ENCODE measurements at places on chromosomes 11 and 22.

DNA sequence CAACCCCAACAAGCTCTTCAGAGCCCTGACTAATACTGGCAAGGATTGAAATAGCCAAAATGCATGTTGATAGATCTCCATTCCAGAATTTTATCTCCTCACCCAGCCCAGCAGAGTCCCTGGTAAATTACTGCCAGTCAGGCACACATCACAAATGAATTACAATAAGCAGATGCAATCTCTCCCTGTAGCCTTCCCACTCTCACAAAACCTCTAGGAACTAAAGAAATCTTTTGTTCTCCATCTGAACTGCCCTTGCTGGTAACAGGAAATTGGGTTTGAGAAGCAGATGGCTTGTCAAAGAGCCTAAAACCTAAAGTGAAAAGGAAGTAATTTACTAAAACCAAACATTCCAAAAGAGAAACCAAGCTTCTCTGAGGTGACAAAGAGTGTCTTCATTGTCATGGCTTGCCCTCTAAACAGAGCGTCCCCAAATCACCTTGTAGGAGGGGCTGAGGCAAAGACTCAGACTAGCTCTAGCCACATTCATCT is 59.5 kb downstream of the FAM168A start:
- no peak for DNase-seq

GRCh38 chr11:109317726-109318125 is 104.3 kb upstream of the C11orf87 start:
- no peak for DNase-seq

DNA sequence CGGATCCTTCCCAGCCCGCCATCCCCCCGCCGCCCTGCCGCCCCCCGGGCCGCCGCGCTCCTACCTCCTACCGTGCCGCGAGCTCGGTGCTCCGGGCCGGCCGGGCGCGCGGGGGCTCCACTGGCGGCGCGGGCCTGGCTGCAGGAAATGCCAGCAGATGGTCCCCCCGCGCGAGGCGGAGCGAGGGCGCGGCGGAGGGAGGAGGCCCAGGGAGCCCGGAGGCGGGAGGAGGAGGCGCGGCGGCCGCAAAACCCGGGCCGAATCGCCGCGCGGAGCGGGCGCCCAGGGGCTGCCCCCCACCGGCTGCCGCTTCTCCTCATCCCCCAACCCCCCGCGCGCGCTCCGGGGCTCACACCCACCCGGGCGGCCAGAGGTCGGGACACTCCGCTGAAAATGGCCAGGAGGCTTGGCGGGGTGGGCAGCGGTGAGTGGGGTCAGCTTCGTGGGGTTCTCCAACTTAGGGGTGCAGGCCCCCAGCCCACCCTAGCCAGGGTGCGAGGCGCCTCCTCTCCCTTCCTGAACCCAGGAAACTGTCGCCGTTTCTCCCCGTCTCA is at the start of gene OSBPL5:
Gene OSBPL5 (minus strand): TSS at position 159 of the 554 bp plus-strand sequence. CDS start 36,162 bp downstream, outside the sequence.
- DNase-seq, result peak; percentile 26

- no peak for DNase-seq
Observed at GRCh38 chr22:39935116-39935515, 25.1 kb upstream of the TMA7B start.

GRCh38 chr22:21707677-21708076 is 27.9 kb downstream of the YPEL1 start:
- no peak for DNase-seq

DNA sequence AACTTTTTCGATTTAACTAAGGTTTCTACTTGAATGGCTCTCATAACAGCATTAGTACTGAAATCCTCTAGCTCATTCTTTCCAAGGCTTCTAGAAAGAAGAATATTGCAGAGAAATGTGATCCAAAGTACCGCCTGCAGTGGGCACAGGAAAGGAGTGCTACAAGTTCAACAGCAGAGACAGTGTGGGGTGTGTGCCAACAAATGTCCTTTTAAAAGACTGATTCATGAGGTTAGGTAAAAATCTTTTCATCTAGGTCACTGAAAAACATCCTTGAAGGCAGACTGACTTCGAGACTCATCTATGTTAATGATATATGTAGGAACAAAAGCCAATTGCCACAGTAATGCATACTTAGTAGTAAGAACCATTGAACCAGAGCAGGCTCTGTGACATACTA is 349.1 kb upstream of the PITPNB start:
- no peak for DNase-seq

DNA sequence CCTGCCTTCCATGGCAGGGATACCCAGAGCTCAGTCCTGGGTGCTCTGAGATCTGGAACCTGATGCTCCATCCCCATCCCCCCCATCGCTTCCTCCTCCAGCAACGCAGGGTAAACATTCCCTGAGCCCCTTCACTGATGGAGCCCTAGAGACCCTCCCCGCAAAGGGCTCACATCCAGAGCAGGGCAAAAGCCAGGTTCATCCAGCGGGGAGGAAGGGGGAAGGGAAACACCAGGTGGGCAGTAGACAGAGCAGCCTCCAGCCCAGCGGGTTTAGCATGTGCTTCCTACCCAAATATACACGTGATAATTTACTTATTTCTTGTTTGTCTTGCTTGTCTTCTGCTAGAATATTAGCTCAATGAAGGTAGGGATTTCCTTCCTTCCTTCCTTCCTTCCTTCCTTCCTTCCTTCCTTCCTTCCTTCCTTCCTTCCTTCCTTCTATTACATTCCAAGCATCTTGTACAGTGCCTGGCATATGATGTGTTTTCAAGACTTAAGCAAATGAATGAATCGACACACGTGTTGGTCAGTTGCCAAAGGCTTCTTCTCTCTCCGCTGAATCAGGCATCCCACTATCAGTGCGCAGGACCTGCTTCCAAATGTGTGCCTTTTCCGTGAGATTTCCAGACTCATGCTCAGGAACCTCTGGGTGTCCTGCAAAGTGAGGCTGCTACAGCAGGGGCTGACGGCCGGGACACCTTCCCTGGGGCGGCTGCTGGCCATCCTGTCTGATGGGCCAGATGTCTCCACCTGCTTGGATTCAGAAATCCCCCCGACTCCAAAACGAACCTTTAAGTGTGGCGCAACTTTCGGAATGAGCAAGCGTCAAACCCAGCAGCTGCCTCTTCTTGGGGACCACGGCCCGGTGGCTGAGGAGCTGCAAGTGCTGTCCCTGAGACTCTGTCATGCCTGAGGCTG is 955.1 kb downstream of the BRD1 start:
- no peak for DNase-seq

- no peak for DNase-seq
Observed at GRCh38 chr11:115155320-115155719, 348.9 kb downstream of the CADM1 start.

GRCh38 chr11:28911829-28912228 is 803.6 kb downstream of the METTL15 start:
- no peak for DNase-seq

GRCh38 chr11:71999798-72000197 is 1.1 kb downstream of the IL18BP start:
- DNase-seq, result no peak

DNA sequence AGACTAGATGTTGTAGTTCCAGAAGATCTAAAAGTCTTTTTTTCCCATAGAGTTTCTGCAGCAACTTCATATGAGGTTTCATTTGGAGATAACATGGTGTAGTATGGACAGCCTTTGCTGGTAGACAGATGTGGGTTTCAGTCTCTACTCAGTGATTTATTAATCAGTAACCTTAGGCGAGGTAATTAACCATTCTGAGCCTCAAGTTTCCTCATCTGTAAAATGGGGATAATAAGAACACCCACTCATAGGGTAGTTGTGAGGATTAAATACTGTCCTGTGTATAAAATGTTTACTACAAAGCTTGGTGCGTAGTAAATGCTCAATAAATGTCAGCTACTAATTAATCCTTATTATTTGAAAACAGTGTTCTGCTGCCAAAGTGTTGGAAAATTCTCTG is 16.8 kb downstream of the POU2F3 start:
- no peak for DNase-seq

DNA sequence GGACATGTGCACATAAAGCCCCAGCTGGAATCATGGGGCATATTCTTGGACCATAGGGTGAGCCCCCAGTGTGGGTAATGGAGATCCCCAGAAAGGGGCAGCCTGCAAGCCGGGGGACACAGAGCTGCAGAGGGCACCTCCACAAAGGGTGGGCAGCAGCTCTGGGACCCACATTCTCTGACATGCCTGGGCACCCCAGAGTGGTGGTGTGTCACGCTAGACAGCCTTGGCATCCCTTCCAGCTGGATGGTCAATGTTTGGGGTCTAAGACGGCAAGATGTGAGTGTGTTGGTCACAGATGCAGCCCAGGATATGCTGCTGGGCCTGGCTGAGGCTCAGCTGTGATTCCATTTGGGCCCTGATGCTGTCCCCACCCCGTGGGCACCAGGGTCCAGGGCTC is 9.7 kb downstream of the ADORA2A start:
- DNase-seq, result no peak

GRCh38 chr11:120562806-120563425 is 51.4 kb downstream of the GRIK4 start:
- no peak for DNase-seq

DNA sequence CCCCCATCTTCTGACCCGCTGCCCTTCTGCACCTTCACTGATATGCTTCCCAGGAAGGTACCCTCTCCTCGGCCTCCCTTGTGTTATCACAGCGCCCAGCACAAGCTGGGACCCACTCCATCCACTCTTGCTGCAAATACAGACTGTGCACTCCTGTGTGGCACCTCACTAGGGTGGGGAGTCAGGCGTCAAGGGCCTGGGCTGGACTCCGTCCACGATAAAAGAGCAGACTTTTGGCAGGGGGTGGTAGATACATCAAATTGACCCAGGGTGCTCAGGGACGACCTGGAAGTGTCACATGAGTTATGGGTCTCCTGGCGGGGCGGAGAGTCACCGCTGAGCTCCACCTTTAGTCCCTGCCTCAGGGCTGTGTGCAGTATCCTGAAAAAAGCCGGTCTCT is 908 bp downstream of the TRPM5 start:
- no peak for DNase-seq

DNA sequence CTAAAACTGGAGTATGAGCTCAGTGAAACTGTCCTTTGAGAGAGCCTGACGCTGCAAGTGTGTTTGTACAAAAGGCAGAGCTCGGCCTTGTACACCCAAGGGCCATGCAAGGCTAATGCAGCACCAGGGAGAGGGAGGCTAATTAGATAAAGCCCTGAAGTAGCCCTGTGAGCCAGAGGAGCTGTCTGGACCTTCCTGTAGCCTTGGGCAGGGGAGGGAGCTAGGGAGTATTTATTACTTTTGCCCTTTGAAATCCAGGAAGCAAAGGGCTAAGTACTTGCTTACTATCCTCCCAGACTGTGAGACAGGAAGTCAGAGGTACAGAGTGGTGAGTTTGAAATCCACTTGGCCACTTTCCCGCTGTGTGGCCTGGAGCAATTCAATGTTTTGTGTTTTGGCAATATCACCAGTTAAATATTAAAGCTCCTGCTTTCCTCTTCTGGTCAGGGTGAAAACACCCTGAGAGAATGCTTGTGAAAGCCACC is 10.2 kb upstream of the LDHA start:
- no peak for DNase-seq

- no peak for DNase-seq
Observed at GRCh38 chr11:14021738-14022137, 59.2 kb downstream of the SPON1 start.

DNA sequence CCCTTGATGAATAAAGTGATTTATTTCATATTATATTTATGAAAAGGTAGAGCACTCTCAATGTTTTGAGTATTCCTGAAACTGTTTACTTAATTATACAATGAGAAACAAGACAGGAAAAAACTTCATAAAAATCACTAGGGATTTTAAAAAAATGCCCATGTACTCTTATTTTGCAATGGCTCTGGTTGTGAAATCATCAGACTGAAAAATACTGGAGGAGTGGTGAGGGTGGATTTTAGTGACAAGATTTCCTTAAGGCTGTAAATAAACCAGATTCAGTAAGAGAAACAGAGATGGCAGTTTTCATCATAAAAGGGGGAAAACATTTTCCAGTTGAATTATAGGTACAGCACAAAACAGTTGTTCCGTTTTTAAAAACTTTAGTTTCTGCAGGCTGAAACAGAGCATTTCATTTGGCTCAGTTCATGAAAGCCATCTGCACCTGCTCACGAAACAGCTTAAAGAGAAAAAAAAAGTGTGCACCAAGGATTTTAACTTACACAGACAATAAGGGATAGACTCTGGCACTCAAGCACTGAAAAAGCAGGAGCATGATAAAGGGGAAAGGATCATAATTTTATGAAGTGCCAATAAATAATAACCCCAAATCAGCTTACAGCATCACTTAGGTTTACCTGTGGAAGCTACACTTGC is 100.7 kb downstream of the MAML2 start:
- no peak for DNase-seq

- DNase-seq, result no peak
Observed at GRCh38 chr11:118240999-118241763, 11.0 kb downstream of the MPZL3 start.

- no peak for DNase-seq
Observed at GRCh38 chr22:26271427-26271826, 102.2 kb downstream of the SEZ6L start.

DNA sequence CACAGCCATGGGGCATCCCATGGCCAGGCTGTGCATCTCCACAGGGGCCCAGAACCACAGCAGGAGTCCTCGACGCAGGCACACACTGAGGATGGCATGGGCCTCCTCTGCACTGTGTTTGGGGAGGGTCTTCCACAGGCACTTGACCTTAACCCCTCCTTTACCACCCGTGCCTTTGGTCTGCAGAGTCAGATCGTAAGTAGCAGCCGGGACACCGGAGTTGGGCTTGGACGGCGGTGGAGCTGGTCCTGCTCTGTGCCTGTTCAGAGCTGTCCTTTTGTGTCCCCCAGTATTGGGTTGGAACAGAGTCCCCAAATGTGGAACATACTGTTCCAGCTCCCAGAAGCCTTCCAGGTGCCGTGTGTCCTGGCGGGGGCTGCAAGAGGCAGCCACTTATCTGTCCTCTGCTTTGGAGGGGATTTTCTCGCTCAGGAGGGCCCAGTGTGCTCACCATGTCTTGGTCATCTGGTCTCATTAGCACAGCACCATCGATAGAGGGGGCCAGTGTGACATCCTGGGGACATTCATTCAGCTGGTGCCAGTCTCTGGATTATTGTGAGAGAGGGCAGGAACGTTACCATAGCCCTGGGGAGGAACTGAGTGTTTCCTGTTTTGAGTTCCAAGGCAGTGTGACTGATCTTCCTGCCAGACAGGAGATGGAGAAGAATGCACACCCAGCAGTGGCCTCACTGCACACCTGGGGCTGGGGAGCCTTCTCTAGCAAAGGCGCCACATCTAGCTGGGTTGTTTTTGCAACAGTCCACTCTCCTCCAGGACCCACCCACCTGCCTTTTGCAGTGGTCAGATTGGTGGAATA is 12.4 kb downstream of the CRELD2 start:
- DNase-seq, result no peak

GRCh38 chr11:14424096-14424495 is 65.1 kb upstream of the RRAS2 start:
- no peak for DNase-seq

DNA sequence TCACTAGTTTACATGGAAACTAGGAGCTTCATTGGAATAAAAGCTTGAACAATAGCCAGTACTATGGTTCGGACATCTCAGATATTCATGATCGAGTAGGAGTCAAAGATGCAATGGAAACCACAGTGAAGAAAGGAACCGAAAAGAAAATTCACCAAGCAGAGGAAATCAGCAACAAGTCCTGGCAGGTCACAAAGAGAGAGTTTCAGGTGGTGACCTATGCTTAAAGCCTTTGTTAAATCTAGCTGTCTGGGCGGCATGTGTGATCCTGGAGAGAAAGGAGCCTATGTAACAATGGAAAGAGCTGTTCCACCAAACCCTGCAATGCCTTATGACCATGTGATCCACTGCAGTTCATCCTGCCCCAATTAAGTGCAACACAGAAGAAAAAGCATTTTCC is 68.9 kb upstream of the POU2AF2 start:
- DNase-seq, result no peak

Data from stimulated activated CD4-positive, alpha-beta T cell treated with anti-CD3 and anti-CD28 coated beads, Interleukin-1b, Interleukin-23, amount 100 ng/mL, for 1 hour (primary cell).